NCI-H1048 (cell line): ENCODE measurements at places on chromosomes 3 and 15.

DNA sequence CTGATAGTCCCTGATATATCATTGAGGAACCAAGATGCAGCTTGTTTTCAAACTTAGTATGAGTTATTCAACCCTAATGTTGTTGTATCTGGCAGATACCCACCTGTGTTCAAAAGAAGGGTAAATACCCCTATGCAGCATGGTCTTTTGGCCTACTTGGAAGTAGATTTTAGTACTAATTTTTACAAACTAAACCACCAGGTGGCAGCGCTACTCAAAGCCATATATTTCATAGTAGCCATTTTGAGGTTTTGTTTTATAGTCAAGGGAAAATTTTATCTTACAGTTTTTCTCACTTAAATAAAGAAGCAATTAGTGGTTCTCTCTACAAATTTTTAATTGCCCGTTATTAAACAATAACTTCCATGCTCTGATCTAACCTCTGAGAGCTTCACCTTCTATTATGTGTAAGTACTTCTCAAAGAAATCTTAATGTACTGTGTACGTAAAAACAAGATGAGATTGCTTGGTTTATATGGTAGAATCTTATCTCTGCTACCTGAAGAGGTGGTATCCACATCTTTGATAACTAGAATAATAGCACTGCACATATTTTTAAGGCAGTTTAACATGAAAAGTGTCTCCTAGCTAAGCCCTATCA lies 31.5 kb upstream of the MLF1 start:
- DNase-seq, result peak; percentile 22

- no peak for DNase-seq
These were observed 71.4 kb downstream of the KLF13 start for GRCh38 chr15:31397851-31398661.

DNA sequence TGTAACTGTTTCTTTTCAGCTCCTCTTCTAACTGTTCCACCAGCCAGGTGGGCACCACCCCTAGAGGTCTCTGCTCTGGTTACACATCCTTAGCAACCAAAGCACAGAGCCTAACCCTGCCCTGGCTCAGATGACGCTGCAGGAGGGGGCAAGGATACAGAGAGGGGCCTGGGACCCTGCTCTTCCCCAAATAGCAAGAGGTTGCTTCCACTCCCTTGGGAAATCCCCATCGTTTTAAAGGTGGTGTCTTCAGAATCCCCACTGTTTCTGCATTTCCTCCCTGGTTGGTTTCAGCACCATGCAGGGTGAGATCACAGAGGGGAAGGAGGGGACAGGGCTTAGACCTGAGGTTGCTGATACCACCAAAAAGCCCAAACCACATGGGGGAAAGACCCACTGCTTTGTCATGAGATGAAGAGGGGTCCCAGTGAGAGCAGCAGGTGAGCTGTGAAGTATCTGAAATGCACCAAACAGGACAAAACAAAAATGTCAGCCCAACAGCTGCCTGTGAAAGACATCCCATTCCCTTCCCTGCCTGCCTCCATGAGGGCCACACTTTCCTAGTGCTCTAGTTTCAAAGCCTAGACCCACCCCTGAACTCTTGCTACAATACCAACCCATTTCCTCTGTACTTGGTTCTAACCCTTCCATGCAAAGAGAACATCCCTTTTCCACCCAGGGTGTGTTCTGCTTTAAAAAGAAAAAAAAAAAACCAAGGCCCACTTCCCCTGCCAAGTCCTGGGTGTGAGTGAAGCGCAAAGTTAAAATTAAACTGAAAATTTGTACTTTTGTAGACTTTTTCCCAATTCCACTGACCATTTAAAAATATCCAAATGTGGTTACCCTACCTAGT lies 29.0 kb downstream of the ANP32A start:
- no peak for DNase-seq

DNA sequence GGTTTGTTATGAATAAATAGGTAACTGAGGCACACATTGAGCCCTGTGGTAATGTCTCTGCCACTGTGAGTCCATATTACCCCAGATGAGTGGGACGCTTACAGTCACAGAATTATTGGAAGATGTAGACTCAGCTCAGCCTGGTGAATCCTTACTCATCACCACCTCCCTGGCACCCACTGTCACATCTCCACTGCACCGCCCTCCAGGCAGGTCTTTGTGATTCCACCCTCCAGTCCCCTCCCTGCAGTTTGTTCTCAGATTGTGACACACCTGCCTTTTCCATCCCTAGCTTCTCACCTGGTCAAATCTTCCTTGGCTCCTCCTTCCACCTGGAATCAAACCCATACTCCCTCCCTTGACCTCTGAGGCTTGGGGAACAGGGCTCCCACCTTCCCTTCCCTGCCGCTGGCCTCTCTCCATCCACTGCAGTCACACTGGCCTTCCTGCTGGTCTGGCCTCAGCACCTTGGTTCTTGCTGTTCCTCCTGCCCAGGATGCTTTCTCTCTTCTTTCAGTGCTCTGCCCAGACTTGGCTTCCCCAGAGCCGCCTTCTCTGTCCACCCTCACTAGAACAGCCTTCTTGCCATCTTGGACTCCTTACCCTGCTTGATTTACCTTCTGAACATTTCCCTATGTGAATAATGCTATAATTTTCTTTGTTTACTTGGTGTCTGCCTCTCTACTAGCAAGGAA lies 9.4 kb downstream of the SLC6A20 start:
- no peak for DNase-seq

DNA sequence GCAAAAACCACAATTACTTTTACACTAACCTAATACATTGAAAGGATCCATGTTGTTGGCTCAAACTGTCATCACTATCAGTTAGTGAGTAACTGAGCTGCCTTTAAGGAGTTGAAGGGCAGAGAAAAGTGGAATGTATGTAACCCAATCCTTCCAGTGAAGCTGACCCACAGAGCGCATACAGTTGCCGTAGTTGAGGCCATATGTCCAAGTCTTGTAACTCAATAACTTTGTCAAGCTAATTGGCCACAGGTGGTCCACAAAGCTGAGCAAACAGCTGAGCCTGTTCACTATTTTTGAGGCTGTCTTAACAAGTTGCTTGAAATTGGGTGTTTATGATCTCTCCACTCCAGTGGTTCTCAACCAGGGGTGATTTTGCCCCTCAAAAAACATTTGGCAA lies 169.0 kb upstream of the SLC24A5 start:
- DNase-seq, result no peak

GRCh38 chr15:61558172-61559136 lies 329.4 kb upstream of the RORA start:
- DNase-seq, result no peak

GRCh38 chr3:149085828-149086231 lies 503 bp downstream of the HLTF start:
- no peak for DNase-seq
